Activated T-cell treated with anti-CD3 and anti-CD28 coated beads, Interleukin-2, amount 50 U/mL, for 48 hours (primary cell): ENCODE measurements at places on chromosomes 7 and 10.
A peak's percentile ranks its signal among the peaks of the same experiment; 100 is the strongest.

DNA sequence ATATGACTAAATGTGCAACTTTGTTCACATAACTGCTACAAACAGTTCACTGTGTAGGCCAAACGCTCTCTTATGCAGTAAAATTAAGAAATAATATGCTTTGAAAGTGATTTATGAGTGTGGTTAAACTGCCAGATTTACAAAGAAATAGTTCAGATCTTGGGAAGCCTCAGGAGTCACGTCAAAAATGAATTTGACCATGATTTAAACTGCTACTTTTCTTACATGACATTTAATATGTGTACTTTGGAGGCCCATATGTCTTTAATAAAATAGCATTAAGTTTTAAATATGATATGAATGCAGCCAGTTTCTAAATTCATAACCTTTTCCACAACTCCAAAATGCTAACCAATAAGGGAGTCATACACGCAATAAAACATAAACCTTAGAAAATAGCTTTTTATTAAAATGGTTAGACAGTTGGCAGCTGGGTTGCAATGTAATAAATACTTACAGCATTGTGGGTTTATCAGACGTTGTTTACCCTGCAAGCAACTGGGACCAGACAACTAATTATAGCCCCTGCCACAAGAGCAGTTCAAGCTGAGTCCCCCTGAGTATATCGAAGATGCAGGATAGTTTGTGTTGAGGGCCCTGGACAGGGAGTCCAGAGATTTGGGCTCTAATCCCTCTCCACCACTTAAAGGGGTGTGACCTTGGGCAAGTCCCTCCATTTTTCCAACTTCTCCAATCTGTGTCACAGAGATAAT lies 640.4 kb downstream of the LRMDA start:
- no peak for DNase-seq

- no peak for DNase-seq
Measured at GRCh38 chr10:1418031-1418550, 319.2 kb downstream of the ADARB2 start.

GRCh38 chr7:128869138-128869943 lies 6.7 kb downstream of the ATP6V1F start:
- peak; percentile 77 for DNase-seq

DNA sequence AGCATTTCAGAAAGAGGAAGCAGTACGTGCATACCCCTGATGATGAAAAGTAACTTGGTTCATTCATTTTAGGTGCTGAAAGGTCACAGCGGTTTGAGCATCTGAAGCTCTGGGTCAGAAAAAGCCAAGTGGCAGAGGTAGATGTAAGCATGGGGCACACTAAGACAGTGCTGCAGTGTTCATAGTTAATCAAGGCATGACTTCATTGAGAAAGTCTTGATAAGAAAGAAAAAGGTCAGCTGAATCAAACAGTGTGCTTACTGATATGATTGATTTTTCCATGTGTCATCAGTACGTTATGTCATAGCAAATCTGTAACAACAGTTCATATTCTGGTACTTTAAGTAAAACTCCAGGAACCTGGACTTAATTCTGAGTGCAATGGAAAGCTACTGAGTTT lies 107.7 kb upstream of the PCLO start:
- no peak for DNase-seq

DNA sequence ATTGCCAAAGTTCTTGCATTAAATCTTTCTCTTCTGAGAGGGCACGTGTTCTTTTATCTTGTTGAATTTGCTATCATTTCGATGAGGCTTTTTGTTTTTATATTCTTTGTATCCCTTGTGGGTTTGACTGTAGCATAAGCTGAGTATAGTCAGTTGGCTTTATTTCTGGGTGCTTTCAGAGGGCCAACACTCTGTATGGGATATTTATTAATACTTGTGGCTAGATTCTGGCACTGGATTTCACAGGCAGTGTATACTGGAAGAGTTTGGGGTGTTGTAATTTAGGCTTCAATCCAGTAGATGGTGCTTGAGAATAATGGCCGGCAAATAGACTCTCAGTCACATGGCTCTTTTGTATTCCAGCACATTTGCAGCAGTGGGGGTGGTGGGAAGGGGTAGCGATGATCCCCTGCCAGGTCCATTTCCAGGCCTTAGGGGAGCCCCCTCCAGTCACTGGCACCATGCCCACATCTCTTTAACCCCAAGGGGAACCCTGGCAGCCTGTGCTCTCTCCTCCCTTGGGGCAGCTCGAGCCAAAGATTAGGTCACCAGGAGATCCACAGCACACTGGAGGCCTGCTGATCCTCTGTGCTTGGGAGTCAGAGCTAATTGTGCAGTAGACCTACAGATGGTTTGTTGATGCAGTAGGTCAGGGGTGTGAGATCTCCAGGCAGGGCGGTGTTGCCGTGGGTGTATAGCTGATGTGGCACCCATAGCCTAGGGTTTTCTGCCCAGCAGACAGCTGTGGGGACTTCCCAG lies 81.8 kb downstream of the PTPN20 start:
- DNase-seq, result no peak

DNA sequence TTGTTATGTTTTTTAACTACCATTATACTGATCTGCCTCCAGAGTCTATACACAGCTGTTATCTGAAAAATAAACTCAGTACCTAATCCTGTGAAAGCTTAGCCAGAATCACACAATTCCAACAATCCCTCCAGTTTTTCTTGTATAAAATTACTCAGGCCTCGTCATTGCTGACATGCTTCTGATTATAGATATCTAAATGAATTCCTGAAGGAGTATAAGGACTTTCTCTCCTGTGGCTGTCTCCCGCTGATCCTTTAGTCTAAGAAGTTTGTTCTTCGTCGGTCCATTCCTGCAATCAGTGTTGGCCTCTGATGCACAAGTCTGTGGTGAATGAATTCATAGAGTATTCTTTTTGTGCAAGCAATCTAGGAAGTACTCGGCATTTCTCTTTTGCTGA lies 288.9 kb upstream of the SEMA3C start:
- no peak for DNase-seq

- DNase-seq, result no peak
Measured at GRCh38 chr7:7816084-7816483, 97.7 kb upstream of the RPA3 start.

GRCh38 chr10:43258211-43258561 lies 8.7 kb downstream of the RASGEF1A start:
- no peak for DNase-seq

DNA sequence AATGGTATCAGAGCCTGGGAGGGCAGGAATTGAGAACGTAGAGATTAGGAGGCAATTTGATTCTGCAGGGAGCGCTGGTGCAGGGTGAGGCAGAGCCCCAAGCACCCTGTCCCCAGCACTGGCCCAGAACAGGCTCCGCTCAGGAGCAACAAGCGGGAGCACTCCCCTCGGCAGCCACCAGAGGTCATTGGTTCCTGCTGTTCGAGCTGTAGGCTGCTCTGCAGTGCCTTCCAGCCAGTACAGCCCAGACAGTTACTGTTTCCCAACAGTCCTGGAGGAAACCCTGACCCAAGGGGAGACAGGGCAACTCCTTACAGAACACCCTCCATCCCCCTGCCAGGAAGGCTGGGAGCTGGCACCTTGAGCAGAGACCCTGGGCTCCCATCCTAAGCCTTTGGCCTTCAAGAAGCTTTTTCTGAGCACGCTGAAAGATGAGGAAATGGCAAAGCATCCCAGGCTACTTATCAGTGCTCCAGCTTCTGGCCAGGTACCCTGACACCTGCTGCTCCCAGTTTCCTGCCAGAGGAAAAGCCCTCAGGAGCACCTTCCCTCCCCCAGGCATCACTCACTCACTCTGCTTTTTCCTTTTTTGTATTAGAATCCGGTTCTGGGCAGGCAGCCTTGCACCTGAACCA lies 71.2 kb upstream of the EFCAB10 start:
- DNase-seq, result peak; percentile 82

- DNase-seq, result no peak
Measured at GRCh38 chr7:121187676-121188075, 141.1 kb upstream of the WNT16 start.

- DNase-seq, result no peak
Measured at GRCh38 chr10:96618653-96619052, 31.8 kb upstream of the TM9SF3 start.

DNA sequence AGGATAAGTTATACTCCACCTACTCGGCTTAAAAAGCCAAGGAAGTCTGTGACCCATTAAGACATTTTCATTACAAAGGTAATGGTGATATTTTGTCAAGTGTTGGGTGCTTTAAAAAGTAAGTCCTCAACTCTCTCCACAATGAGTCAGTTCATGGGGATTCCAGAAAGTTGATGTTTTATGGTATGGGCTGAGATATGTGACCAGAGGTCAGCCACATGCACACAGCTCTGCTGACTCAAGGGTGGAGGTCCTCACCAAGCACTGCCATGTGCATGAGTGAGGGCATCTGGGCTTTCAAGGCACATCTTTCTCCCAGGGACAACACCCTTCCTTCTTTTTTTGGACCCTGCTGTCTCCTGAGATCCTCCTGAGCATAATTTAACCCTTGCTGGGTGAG lies 292.9 kb downstream of the PTEN start:
- no peak for DNase-seq

- no peak for DNase-seq
Measured at GRCh38 chr7:41956705-41957104, 253.8 kb upstream of the INHBA start.

GRCh38 chr10:73586583-73586984 lies 4.6 kb downstream of the USP54 start:
- DNase-seq, result no peak

GRCh38 chr10:15738270-15738925 lies 18.7 kb upstream of the ITGA8 start:
- no peak for DNase-seq

GRCh38 chr7:42744746-42745145 lies 167.1 kb downstream of the C7orf25 start:
- DNase-seq, result no peak

DNA sequence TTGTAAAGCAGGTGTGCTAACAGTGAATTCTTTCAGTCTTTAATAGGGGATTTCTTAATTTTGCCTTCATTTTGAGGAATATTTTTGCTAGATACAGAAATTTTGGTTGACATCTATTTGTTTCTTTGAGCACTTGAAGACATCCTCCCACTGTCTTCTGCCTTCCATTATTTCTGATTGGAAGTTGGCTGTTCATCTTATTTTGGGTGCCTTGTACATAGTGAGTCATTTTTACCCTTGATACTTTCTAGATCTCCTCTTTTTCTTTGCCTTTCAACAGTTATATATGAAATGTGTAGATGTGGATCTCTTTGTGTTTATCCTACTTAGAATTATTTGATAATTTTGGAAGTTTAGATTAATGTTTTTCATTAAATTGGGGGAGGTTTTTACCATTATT lies 631.0 kb downstream of the AUTS2 start:
- no peak for DNase-seq
